ENCODE measurements at places on chromosomes 7 and 10.
A peak's percentile ranks its signal among the peaks of the same experiment; 100 is the strongest.

GRCh38 chr10:116707981-116708380 is 34.4 kb downstream of the HSPA12A start:
- DNase-seq: no peak

DNA sequence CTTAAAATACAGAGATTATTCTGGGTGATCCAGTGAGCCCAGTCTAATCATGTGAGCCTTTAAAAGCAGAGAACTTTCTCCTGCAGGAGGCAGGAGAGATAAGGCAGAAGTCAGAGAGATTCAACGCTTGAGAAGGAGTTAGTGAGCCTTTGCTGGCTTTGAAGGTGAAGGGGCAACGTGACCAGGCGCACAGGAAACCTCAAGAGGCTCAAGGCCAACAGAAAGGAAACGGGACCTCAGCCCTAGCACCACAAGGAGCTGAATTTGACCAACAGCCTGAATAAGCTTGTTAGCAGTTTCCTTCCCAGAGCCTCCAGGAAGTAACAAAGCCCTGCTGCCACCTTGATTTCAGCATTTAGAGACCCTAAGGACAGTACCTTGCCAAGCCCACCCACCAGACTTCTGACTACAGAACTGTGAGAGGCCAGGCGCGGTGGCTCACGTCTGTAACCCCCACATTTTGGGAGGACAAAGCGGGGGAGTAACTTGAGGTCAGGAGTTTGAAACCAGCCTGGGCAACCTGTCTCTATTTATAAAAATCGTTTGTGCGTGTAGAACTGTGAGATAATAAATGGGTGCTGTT is 87.3 kb upstream of the KAT6B start:
- DNase-seq: no peak

DNA sequence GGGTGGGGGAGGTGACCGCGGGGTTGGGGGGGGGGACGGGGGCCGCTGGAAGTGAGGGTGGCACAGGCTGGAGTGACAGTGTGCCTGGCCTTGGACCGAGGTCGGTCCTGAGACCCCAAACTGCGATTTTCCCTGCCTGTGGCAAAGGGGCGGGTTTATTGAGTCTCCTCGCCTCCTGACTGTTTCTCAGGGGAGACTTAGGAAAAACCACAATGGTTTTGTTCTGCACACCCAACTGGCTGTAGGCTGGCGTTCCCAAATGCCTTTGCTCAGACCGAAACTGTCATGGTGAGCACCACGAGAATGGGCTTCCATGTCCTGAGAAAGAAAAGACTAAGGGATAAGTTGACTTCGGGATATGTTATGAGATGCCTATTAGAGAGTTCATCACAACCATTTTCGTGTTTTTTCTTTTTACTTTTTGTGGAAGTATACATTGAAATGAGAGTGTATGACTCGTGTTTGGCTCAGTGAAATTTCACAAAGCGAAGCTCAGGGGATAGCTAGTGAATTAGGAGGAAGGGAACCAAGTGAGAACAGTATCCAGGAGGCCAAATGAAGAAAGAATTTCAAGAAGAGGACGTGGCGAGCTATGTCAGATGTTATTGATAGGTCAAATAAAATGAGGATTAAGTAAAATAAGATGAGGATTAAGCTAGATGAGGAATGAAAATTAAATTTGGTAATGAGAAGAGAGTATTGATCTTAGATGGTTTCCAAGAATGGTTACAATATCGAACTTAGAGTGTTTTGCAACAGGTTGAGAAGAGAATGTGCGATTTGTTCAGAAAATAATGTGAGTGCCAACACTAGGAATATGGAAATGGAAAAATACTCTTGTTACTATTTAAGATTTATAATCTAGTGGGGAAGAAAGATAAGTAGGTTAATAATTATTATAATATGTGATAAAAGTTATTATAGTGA is 918 bp downstream of the NET1 start:
- DNase-seq: no peak

DNA sequence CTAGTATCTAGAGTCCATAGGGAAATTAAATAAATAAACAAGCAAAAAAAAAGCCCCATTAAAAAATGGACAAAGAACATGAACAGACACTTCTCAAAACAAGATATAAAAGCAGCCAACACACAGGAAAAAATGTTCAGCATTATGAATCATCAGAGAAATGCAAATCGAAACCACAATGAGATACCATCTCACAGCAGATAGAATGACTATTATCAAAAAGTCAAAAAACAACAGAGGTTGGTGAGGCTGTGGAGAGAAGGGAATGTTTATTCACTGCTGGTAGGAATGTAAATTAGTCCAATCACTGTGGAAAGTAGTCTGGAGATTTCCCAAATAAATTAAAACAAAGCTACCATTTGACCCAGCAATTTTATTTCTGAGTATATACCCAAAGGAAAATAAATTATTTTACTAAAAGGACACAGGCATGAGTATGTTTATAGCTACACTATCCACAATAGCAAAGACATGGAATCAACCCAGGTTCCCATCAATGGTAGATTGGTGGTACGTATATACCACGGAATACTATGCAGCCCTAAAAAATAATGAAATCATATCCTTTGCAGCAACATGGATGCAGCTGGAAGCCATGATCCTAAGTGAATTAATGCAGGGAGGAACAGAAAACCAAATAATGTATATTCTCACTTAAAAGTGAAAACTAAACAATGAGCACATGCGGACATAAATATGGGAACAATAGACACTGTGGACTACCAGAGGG is 366.5 kb upstream of the SEMA3C start:
- peak; percentile 78 for DNase-seq

DNA sequence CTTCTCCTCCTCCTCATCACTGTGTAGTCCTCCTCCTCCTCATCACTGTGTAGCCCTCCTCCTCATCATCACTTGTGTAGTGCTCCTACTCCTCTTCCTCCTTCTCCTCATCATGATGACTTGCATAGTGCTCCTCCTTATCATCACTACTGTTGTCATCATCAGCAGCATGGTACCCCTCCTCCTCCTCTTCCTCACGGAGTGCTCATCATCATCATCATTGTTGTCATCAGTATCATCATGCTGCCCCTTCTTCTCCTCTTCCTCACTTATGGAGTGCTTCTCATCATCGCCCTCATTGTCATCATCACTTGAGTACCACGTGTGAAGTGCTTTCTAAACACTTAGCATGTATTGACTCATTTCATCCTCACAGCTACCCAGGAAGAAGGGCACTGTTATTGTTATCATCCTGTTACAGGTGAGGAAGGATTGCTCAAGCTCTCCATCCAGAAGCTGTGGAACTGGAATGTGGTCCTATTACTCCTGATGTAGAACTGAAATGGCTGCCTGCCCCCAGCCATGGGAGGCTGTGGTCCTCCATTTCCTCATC is 122.8 kb upstream of the SHH start:
- no peak for DNase-seq

- no peak for DNase-seq
Observed at GRCh38 chr10:70992436-70992835, 104.1 kb upstream of the PCBD1 start.

DNA sequence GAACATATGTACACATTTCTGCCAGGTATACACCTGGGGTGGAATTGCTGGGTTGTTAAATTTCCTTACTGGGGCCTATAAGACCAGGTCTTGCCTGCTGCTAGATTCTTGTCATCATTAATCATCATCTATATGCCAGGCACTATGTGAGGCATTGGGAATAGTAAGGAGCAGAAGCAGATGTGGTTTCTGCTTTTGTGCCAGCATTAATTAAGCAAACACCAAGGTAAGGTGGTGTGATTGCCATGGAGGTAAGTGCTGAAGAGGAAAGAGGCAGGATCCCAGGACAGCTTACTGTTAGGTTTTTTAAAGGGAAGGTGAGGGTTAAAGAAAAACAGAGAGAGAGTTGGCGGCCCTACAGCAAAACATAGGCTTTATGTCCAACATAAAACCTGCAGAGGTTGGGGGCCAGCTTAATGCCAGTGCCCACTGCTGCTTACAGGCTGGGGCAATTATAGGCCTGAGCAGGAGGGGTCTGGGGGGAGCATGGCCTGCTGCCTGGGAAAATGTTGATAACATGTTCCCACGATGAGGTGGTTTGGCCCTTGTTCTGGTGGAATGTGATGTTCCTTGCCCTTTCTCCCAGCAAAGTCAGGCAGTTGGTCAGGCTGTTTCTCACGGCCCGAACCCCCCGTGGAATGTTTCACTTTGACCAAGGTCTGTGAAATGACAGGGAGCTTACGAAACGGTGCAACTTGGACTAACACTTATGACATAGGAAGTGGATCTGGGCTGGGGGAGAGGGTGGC is 93.9 kb downstream of the RBM20 start:
- peak; percentile 6 for DNase-seq

- DNase-seq: no peak
Observed at GRCh38 chr10:109861081-109861480, 62.2 kb downstream of the XPNPEP1 start.

DNA sequence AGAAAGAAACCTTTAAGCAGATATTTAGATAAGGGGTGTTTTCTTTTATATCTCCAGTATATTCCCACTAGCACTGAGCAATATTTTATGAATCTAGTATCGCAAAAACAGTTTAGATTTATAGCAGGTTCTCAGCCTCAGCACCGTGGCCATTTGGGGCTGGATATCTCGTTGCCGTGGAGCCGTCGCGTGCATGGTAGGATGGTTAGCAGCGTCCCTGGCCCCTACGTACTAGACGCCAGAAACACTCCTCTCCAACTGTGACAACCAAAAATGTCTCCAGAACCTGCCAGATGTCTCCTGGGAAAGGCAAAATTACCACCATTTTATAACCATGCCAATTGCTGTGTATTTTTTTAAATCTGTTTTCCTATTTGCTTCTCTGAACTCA is 172.9 kb downstream of the CACNB2 start:
- DNase-seq: no peak

- DNase-seq: no peak
Observed at GRCh38 chr10:51585742-51586141, 113.7 kb downstream of the CSTF2T start.

GRCh38 chr10:124160943-124161582 is 67.7 kb upstream of the CHST15 start:
- no peak for DNase-seq

- DNase-seq: peak; percentile 26
Observed at GRCh38 chr7:25069900-25070443, 55.1 kb downstream of the CYCS start.

- no peak for DNase-seq
Observed at GRCh38 chr10:79505829-79506228, 6.5 kb upstream of the EIF5AL1 start.

GRCh38 chr10:125291836-125292235 is 131.5 kb upstream of the CTBP2 start:
- DNase-seq: no peak

DNA sequence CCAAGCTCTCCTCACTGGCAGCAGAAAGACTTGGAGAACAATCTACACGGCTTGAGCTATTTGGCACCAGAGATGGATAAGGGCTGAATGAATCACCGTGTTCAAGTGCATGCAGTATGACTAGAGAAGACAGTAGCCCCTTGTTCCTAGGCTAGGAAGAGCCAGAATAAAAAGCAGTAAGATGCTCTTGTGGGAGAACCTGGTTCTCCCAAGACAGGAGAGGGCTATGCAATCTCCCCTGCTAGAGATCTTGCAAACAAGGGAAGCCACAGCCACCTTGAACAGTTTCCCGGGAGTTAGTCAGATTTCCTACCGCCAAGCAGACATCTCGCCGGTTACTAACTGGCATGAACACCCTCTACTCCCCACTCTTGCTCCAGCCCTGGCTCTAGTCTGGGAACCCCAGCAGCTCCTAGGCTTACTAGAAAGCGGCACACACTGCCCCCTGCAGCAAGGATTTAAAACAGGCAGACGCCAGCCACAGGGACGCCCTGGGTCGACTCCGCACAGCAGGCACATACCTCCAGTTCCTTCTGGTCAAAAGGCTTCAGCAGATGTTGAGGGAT is 107.3 kb downstream of the SMURF1 start:
- no peak for DNase-seq

All from non-pigmented ciliary epithelial cell (primary cell).